ENCODE measurements at places on chromosomes 5 and 9.

GRCh38 chr5:59765446-59765845 lies 128.1 kb downstream of the PDE4D start:
- DNase-seq: no peak

DNA sequence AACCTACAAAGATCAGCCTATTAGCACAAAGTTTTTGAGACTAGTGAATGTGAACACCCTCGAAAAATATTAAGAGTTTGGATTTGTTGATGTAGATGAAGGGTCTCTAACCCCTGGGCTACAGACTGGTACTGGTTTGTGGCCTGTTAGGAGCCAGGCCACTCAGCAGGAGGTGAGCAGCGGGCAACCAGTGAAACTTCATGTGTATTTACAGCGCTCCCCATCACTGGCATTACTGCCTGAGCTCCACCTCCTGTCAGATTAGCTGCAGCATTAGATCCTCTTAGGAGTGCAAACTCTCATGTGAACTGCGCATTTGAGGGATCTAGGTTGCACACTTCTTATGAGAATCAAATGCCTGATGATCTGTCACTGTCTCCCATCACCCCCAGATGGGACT lies 11.2 kb upstream of the PAM start:
- no peak for DNase-seq

DNA sequence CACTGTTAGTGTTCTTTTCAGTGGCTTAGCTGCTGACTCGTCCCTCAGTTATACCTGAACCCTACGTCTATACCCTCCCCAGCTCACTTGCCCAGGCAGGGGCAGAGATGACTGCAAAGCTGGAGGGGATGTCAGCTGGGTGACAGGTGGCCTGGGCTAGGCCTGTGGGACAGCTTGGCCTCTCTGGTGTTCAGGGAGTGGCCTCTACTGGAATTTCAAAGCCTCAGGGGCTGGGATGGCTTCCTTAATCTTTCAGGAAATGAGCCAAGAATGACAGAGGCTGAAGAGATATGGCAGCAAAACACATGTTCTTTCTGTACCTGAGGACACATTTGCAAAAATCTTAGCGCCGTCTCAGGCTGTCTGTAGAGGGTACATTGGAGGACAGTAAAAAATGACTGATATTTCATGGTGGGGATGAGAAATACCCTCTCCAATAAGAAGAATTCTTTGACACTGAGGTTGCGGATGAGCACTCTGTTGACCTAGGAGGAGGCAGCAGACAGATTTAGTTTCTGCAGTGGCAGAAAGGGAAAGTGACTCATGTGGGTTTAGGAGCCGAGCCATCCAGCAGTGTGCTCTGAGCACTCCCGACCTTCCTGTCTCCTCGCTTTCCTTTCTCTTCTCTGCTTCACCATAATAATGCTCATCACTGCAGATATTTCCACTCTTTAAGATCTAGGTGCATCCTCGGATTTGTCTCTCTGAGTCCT lies 54.4 kb downstream of the ENTREP1 start:
- no peak for DNase-seq

DNA sequence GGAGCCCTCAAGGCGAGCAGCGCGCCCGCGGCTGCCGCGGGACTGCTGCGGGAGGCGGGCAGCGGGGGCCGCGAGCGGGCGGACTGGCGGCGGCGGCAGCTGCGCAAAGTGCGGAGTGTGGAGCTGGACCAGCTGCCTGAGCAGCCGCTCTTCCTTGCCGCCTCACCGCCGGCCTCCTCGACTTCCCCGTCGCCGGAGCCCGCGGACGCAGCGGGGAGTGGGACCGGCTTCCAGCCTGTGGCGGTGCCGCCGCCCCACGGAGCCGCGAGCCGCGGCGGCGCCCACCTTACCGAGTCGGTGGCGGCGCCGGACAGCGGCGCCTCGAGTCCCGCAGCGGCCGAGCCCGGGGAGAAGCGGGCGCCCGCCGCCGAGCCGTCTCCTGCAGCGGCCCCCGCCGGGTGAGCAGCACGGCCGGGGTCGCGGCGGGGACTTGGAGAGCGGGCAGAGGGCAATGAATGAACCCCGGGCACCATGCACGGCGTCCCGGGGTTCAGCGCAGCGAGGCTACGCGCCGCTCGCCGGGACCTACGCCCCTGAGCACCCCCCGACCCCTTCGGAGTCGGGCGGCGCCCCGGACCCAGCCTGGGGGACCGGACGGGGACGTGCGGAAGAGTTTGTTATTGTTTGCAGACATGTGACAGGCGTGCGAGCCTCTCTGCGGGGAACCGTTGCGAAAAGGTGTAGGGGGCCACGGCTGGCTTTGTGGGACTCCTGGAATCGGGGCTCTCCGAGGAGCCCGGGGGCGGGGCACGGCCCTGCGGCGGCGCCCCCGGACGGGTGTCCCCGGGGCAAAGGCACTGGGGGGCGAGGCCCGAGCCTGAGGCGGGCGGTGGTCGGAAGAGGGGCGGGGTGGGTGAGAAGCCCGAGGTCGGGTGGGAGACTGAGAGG lies 553 bp downstream of the MAP3K1 start:
- peak; percentile 52 for DNase-seq

DNA sequence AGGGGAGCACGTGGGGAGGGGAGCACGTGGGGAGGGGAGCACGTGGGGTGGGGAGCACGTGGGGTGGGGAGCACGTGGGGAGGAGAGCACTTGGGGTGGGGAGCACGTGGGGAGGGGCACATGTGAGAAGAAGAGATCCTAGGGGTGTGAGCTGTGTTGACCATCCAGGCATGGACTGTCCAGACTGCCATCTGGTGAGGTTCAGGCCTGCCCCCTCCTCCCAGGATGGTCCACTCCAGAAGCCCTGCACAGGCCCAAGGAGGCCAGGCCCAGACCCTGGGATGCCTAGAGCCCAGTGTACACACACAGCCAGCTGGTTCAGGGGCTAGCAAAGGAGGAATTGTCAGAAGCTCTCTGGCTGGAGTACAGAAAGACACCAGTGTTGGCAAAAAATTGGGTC lies 2.3 kb downstream of the SNAPC4 start:
- no peak for DNase-seq

GRCh38 chr9:129208207-129209032 lies 30.4 kb upstream of the IER5L start:
- DNase-seq: no peak

DNA sequence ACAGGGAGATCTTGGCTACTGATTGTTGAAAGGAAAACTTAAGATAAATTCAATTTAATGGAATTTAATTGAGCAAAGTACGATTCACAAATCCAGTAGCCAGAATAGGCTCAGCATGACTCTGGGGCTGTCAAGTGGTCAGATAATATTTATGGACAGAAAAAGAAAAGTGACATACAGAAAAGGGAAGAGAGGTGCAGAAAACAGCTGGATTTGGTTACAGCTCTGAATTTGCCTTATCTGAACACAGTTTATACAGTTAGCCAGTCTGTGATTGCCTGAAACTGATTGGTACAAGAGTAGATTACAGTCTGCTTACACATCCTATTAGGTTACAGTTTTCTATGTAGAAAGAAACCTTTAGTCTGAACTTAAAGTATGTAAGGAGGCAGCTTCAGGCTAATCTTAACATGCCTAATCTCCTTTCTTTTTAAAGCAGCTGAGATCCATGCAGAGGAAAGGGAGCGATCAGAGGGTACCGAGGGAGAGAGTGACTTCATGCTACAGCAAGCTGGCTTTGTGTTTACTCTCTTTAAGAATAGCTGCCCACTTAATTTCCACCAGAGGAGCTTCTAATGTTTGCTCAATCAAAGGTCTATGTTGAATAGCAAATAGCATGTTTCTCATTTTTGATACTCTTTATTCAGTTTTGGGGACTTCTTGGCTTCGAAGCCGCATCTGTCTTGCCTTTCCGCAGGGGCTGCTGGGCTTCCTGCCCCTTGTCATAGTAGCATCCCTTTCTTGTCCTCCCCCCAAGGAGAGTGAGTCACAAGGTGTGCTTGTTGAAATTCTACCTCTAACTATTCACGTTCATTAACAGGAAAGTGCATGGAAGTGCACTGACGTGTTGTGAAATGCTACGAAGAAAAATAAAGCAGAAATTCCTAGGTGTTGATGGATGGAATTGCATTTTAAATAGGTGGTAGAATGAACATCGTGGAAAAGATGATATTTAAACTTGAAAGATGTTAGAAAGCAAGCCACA lies 761.2 kb downstream of the TAF11L14 start:
- no peak for DNase-seq

All from substantia nigra (tissue), 51 donors.